ENCODE measurements at places on chromosomes 5 and 9.

- DNase-seq, result no peak
These were observed 71.5 kb downstream of the ARHGAP26 start for GRCh38 chr5:142841511-142842265.

DNA sequence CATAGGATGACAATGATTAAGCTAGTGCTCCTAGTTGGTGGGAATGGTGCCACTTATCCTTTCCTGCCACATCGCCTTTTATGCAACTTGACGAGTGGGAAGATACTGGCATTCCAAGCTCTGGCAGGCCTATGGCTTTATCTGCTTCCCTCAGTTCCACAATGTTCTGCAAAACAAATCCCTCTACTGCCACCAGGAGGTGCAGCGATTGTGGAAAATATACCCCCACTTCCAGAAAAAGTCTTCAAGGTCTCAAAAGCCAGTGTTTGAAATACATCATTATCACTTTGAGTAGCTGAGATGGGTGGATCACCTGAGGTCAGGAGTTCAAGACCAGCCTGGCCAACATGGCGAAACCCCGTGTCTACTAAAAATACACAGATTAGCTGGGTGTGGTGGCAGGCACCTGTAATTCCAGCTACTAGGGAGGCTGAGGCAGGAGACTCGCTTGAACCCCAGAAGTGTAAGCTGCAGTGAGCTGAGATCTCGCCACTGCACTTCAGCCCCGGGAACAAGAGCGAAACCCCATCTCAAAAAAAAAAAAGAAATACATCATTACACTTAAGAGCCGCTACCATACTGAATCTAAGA lies 3.4 kb downstream of the CLINT1 start:
- DNase-seq, result peak; percentile 28

GRCh38 chr5:54630738-54631359 lies 113.3 kb downstream of the SNX18 start:
- no peak for DNase-seq

- DNase-seq, result no peak
These were observed 41.1 kb downstream of the FAM174A start for GRCh38 chr5:100576217-100576751.

DNA sequence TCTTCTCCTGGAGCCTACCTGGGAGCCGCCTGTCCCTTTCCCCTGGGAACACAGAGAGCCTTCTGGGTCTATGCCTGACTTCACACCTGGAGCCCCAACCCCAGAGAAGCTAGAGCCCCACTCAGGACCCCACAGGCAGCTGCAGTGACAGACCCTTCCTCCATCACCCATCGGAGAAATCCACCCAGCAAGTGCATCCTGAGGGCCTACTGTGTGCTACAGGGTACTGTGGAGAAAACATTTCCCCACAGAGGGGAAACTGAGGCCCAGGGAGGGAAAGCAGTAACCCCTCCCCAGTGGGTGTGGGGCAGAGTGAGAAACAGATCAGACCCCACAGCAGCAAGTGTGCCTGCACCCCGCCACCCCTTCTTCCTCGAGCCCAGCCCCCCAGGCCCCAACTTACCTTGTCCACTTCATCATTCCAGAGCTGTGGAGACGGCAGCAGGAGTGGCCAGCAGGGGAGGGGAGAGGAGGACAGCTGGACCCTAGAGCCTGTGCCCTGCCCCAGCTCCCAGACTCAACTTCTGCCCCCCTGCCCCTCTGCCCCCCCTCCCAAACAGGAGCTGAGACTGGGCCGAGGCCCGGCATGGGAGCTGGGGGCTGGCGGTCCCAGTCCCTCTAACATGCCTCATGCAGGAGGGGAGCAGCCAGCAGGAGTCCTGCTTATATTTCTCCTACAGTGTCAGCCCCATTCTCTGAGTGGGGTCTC lies 17.7 kb downstream of the SH3GLB2 start:
- no peak for DNase-seq

DNA sequence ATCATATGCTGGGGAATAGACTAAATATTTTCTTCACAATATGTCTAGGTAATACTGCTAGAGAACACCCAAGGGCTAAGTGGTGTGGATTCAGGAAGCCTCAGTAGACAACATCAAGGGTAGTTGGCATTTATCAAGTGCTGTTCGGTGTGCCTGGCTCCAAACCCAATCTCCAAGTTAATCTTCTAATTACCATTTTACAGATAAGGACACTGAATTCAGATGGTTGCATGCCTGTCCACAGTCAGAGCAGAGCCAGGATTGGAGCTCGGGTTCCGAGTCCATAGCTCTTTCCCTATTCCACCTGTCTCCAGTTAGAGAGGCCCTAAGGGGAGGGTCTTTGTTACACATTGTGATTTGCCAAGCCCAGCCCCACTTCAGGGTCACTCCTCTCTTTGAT lies 58.2 kb downstream of the FGF18 start:
- no peak for DNase-seq

- no peak for DNase-seq
These were observed 6.8 kb upstream of the DENND4C start for GRCh38 chr9:19223724-19224123.

- no peak for DNase-seq
These were observed 126.9 kb upstream of the ANKH start for GRCh38 chr5:14998491-14998890.

DNA sequence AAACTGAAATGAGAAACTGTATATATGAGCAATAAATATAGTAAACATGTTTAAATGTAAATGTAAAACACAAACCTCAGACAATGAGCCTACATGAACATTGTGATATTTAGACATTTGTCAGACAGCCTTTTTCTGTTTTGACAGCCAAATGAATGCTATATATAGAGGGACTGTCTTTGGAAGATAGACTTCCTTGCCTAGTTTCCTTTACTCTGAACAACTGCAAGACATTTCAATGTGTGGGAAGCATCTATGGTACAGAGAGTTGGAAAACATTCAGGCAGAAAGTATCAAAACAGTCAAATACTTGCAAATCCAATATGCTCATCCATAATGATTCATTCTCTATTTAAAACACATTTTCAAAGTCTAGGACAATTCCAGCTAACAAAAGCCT lies 31.7 kb upstream of the TUSC1 start:
- DNase-seq, result no peak

- no peak for DNase-seq
These were observed 28.7 kb upstream of the C5orf46 start for GRCh38 chr5:147935032-147935431.

DNA sequence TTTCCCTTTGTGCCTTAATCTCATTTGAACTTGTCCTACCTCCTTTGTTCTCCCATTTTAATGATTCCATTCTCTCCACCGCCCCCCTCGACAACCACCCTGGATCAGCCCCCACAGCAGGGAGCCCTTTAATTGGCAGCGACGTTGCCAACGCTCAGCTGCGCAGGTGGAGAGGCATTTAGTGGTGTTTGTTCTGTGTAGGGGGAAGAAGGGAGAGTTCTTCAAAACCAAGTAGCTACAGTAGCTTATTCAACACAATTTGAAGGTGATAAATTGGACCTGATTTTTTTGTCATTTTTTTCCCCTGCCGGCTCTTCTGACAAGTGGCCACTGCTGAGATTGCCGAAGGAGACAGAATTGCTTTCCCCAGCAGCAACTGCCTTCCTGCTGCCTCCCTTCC lies 499.1 kb downstream of the CDK5RAP2 start:
- DNase-seq, result no peak

DNA sequence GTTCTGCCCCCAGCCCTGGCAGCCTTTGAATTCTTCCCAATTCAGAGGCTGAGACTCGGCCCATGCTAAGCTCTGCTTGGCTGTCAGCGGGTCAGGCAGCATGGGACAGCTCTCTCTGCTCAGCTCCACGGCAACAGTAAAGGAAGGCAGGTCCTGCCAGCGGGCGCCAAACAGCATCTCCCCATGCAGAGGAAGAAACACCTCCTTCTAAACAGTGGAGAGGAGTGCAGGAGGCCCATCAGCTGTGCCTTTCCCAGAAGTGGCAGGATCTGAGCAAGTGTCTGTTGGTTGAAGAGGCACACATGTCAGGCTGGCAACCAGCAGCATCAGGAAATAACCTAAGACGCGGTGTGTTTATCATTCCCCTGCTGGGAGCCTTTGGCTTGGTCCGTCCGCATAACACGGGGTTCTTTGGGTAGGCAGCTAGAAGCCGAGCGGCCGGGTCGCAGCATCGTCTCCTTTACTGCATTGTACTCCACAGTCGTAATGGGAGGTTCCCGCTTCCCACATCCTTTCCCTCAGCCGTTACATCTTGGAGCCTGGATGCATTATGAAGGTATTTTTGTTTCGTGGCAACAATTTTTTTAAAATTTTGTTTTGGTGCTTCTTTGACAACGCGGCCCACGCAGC lies 42.7 kb upstream of the NCS1 start:
- no peak for DNase-seq

Data from kidney epithelial cell (primary cell).